Fibroblast of lung (primary cell): ENCODE measurements at places on chromosomes 3 and 15. TPM values are rescaled to one million over a fixed set of nuclear protein-coding genes. Genes with fewer than 3 reads are reported as not detected.

DNA sequence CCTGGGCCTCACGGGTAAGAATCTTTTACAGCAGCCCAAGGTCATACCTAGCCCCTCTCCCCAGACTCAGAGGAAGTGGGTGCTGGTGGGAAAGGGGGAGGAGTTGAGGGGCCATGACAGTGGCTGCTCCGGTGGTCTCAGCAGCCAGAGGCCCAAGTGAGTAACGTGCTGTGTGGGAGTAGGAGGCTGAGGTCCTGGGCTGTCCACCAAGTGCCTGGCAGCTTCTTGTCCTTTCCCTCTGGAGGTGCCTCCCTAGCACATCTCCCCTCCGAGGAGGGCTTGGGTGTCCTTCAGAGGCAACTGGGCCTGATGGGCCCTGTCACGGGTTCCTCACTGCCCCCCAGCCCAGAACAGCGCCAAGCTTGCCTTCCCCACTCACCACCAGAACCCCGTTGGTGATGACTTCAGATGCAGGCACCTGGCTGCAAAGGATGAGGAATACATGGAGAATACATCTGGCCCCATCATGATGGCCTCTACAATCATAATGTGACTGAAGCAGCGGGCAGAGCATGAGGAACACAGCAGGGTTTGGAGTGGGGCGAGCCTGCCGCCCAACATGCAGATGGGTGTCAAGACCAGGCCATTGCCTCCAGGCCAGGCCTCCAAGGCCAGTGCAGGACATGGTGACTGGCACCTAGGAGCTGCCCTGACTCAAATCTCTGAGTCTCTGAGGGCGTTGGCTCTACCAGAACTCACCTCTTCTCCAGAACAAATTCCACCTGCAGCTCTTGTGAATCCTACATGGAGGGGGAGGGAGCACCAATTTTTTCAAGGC is 3.3 kb downstream of the PLA2G4F start:
- H3K27ac ChIP-seq, result no peak overlapping the region
- no peak overlapping the region for H3K4me3 ChIP-seq
- no peaks in the 10 kb centered on the region for H3K36me3 ChIP-seq
- no peaks in the 10 kb centered on the region for H3K4me1 ChIP-seq

DNA sequence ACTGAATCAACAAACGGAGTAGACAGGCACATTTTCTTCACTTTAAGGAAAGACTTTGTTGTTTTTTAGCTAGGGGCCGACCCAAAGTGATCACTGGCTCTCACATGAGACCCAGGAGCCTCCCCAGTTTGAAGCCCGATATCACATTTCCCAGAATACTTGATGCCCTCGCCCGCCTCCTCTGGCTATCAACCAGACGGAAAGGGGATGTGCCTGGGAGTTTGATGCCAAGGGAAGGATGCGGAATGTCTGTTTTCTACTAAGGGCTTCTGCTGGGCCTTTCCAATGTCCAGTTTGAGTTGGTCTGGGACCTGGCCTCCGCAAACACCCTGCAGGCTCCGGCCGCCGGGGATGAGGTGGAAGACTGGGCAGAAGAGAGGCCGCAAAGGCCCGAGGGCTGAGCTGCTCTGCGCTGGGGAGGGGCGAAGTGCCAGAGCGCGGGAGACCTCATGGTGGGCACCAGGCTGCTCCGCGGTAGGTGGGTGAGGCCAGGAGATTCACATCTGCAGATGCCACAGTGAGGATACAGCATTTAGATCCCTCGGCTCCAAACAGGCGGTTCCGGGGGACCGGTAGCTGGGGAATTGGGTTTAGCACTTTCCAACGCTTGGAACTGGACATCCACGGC is 491 bp upstream of the ZNF774 start:
- DNase-seq, result no peak
- no peaks in the 10 kb centered on the region for H3K36me3 ChIP-seq
- H3K4me1 ChIP-seq, result no peaks in the 10 kb centered on the region

The STRIT1 gene
- not detected in 2 replicates for polyA plus RNA-seq

DNA sequence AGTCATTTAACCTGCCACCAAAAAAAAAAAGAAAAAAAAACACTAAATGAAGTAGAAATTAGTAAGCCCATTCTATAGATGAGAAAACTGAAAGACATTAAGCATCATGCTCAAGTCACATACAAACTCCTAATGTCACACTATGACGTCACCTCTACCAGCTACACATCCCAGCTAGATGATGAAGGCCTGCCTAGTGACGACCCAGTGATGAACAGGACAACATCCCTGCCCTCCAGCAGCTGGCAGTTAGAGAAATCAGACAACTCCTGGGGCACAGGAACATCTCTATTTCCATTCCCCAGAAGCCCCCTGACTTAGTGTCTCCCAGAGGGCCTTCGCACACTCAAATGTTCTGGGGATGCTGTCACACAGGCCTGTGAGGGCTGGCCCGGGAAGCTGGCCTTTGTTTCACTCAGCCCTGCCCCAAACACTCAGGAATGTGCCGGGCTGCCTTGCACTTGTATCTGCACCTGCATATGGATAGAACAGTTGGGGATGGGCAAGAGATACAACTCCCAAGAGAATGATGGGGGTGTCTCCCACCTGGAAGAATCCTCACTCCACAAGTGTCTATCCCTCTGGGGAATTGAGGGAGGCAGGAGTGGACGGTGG is 7.0 kb upstream of the HAPLN3 start:
- no peak overlapping the region for H3K27ac ChIP-seq
- no peak for DNase-seq
- H3K4me3 ChIP-seq, result no peak overlapping the region
- H3K27me3 ChIP-seq, result no peaks in the 10 kb centered on the region

The CLRN1 gene
- not detected in 2 replicates for polyA plus RNA-seq

GRCh38 chr3:197124713-197125112 is 95.1 kb upstream of the MELTF start:
- H3K4me1 ChIP-seq, result no peaks in the 10 kb centered on the region
- DNase-seq, result no peak
- H3K4me3 ChIP-seq, result no peak overlapping the region
- peaks cover 1% of the 10 kb centered on the region for H3K36me3 ChIP-seq

DNA sequence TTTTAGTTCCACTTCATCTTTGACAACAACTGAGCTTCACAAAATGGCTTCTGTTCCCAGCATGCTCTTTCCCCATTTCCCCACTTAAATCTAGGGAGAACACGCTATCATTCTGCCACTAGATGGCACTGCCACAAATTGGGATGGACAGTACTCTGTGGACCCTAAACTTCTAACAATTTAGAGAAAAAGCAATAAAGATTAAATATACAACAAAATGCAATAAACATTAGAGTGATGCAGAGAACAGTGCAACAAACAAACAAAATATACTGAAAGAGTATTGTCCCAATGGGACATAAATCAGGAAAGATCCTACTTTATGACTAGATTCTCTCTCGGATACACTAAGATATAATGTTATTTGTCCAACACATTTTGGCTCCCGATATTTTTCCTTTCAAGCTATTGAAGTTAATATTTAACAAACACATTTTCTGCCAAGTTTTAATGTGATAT is 169.7 kb upstream of the TMCO5A start:
- DNase-seq, result peak; percentile 82
- H3K36me3 ChIP-seq, result no peaks in the 10 kb centered on the region
- H3K27me3 ChIP-seq, result no peaks in the 10 kb centered on the region
- H3K27ac ChIP-seq, result no peak overlapping the region
- no peak overlapping the region for H3K4me3 ChIP-seq

DNA sequence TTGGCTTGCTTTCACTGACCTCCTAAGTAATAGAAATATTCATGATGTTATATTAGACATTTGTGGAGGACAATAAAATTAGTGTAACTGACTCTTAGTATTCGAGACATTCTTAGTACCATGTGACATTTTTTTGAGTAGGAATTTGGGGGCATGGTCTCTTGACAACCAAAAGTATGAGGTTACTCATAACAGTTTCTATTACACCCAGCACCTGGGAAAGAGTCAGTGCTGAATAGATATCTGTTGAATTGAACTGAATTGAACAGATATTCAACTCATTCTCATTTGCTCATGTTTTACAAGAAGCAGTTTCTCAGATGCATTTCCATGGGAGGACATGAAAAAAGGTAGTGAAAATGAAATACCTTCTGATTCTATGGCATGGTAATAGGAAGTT is 84.4 kb downstream of the CMSS1 start:
- H3K36me3 ChIP-seq, result no peaks in the 10 kb centered on the region
- DNase-seq, result peak; percentile 4
- no peak overlapping the region for H3K4me3 ChIP-seq
- H3K27ac ChIP-seq, result no peak overlapping the region
- H3K4me1 ChIP-seq, result peaks cover 9% of the 10 kb centered on the region
- no peaks in the 10 kb centered on the region for H3K27me3 ChIP-seq

The TRIM71 gene
- 0.02 TPM in 2 replicates for polyA plus RNA-seq

GRCh38 chr3:64457811-64458210 is 230.0 kb downstream of the ADAMTS9 start:
- no peaks in the 10 kb centered on the region for H3K27me3 ChIP-seq
- no peak overlapping the region for H3K4me3 ChIP-seq
- DNase-seq, result no peak
- no peak overlapping the region for H3K27ac ChIP-seq
- H3K36me3 ChIP-seq, result no peaks in the 10 kb centered on the region

The SI gene
- polyA plus RNA-seq, result not detected in 2 replicates

DNA sequence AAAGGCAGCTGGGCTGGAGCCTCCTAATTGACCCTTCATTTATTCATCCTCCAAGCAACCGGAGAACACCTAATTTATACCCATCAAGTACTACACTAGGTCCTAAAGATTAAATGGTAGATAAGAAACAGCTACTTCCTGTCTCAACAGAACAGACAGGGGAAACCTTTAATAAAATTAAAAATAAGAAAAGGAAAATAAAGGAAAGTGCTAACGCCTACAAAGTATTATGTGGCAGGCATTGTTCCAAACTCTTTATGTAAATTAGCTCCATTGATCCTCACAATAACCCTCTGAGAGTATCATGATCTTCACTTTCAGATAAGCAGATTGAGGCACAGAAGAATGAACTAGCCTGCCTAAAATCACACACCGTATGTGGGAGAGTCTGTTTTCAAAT is 139.5 kb downstream of the CNTN6 start:
- no peak for DNase-seq
- no peaks in the 10 kb centered on the region for H3K27me3 ChIP-seq
- no peaks in the 10 kb centered on the region for H3K36me3 ChIP-seq
- no peak overlapping the region for H3K27ac ChIP-seq

DNA sequence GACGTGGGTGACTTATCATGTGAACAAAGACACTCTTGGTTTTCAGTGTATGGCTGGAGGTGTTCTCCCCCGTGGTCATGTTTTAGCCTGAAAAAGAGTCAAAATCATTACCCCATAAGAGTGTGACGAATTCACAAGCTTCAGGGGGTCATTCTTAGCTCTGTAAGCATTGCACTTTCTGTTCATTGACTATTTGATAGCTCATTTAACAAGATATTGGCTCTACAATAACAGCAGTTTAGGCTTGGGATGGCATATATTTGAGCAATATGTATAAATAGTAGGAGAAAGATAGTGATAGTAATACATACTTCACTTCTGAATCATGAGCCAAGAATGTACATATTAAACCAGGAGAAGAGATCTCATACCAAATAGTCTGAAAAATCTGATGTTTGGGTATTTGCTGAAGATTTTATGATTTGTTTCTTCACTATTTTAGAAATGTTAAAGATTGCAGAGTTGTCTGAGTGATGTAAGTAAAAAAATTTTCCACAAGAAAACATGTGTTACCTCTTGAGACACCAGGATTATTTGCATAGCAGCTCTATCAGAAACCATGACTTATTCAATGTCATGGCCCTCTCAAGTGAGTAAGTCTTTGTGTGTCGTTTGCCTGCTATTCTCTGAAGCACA is 996.0 kb downstream of the OTOL1 start:
- H3K27ac ChIP-seq, result no peak overlapping the region
- H3K4me3 ChIP-seq, result no peak overlapping the region
- H3K27me3 ChIP-seq, result no peaks in the 10 kb centered on the region
- H3K4me1 ChIP-seq, result no peaks in the 10 kb centered on the region

The SKOR1 gene
- 0.01 and 0.02 TPM in 2 replicates for polyA plus RNA-seq

- H3K4me1 ChIP-seq, result peaks cover 10% of the 10 kb centered on the region
- no peak overlapping the region for H3K4me3 ChIP-seq
- no peaks in the 10 kb centered on the region for H3K36me3 ChIP-seq
- no peaks in the 10 kb centered on the region for H3K27me3 ChIP-seq
- no peak for DNase-seq
Observed at GRCh38 chr3:156792945-156793344, 33.2 kb upstream of the LEKR1 start.

DNA sequence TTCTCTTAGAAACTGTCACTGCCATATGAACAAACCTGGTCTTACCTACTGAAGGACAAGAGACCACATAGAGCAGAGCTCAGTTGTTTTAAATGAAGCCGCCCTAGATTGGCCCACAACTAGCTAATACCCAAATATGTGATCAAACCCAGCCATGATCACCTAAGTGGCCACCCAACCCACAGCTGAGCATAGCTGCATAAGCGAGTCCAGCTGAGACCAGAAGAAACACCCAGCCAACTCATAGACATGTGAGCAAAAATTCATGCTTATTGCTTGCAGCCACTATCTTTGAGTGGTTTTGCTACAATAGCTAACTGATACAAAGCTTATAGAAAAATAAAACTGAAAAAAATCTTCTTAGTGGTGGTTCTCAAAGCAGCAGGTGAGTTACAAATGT is 124.3 kb upstream of the CPNE4 start:
- no peak overlapping the region for H3K27ac ChIP-seq
- H3K4me3 ChIP-seq, result no peak overlapping the region
- no peaks in the 10 kb centered on the region for H3K4me1 ChIP-seq

The ACY1 gene
- polyA plus RNA-seq, result 21.4 and 26.9 TPM in 2 replicates

The MGA gene
- polyA plus RNA-seq, result 6.1 and 6.5 TPM in 2 replicates

DNA sequence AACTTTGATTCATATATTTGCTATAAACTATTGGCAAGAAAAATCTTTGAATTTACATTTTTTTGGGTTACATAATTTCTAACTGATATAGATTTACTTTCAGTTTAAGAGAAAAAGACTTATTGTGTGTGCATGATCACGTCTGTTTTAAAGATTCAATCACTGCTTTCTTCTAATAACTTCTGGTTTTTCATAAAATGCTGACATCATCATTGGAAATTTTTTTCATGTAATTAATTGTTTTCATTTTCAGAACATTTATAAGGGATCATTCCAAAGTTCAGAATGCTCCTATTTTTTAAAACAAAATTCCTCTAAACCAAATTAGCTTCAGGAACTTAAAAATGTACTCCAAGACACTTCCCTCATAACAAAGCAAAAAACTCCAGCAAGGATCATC is 500.7 kb upstream of the GBE1 start:
- DNase-seq, result no peak
- no peaks in the 10 kb centered on the region for H3K4me1 ChIP-seq
- H3K27ac ChIP-seq, result no peak overlapping the region
- no peaks in the 10 kb centered on the region for H3K36me3 ChIP-seq

The GPR149 gene
- not detected in 2 replicates for polyA plus RNA-seq
